ENCODE measurements at places on chromosomes 4 and X.

DNA sequence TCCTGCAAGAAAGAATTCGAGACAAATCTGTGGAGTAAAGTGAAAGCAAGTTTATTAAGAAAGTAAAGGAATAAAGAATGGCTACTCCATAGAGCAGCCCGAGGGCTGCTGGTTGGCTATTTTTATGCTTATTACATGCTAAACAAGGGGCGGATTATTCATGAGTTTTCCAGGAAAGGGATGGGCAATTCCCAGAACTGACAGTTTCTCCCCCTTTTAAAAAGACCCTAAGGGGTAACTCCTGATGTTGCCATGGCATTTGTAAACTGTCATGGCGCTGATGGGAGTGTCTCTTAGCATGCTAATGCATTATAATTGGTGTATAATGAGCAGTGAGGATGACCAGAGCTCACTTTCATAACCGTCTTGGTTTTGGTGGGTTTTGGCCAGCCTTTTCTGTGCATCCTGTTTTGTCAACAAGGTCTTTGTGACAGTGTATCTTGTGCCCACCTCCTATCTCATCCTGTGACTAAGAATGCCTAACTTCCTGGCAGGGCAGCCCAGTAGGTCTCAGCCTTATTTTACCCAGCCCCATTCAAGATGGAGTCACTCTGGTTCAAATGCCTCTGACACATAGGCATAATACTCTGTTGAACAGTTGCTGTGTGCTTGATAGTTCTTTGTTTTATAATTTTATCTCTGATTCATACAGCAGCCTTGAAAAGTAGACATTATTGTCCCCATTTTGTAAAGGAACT is 25.8 kb downstream of the GAB1 start:
- no peak for DNase-seq

DNA sequence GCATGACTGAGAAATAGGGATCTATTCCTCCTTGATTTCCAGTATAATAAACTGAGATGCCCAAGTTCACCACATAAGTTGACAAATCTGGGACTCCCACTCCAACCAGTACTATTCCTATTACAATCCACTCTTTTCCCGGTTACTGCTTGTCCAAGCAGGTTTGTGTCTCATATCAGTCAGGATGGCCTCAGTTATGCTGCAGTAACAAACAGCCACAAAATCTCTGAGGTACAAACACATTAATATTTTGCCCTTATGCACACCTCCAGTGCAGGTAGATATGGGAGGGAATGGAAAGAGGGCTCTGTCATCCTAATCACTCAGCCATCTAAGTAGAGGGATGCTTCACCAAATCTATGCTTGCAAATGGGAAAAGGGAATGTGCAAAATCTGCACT is 207.8 kb downstream of the RAB28 start:
- no peak for DNase-seq

DNA sequence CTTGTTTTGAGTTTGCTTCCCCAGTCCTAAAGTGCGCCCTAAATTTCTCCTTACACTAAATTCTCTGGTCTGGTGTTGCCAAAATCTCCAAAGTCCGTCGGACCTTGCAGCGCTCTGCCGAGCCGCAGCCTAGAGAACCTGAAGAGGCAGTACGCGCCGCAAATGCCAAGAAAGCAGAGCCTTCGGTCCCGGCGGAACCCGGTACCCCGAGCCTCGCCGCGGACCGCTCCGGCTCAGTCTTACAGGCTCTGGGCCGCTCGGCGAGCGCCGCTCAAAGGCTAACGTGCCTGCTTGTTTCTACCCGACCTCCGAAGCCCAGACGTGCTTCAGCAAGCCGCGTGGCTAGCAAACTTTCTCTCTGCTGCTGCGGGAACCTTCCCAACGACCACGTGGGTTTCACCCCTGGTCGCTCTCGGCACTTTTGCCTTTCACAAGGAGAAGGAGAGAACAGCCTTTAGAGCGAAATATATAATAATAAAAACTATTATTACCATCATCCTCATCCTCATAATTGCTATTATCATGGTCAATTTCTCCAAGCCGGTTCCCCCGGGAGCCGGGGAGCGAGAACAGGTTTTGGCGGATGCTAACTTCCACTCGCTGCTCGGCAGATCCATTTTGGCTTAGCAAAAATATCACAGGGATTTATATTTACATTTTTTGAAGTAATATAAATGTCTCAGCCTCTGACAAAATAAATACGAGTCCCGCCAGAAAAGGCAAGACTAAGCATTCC is 2.2 kb upstream of the HTR2C start:
- no peak for DNase-seq

- peak; percentile 59 for DNase-seq
Measured at GRCh38 chrX:69136546-69137331, 28.5 kb downstream of the PJA1 start.

Measured in BE2C (cell line).